ENCODE measurements at places on chromosomes 4 and X.

DNA sequence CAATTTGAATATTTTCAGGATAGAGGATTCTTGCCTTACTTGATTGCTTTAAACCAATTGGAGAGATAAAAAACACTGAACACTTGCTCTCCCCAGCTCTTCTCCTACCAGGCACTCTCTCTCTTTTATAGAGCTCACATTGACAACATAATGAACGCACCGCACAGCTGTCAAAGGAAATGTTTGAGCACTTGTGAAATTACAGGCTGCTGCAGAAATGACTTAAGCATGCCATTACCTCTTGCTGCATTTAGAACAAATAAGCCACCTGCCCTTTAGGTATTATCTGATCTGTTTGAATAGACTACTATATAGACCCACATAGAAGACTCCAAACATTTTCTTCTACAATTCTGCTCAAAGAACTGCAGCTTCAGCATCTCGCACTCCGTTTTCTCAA, 227.7 kb downstream of the C4orf33 start:
- no peak for DNase-seq

DNA sequence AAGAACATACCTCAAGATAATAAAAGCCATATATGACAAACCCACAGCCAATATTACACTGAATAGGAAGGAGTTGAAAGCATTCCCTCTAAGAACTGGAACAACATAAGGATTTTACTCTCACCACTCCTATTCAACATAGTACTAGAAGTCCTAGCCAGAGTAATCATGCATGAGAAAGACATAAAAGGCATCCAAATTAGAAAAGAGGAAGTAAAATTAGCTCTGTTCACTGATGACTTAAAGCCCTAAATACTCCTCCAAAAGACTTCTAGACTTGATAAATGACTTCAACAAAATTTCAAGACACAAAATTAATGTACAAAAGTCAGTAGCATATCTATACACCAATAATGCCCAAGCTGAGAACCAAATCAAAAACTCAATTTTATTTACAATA, 235.7 kb downstream of the NKX6-1 start:
- DNase-seq: no peak

- no peak for DNase-seq
Measured at GRCh38 chr4:83390944-83391343, 56.3 kb upstream of the HPSE start.

GRCh38 chrX:104400387-104400786, 145.7 kb upstream of the ESX1 start:
- DNase-seq: no peak

DNA sequence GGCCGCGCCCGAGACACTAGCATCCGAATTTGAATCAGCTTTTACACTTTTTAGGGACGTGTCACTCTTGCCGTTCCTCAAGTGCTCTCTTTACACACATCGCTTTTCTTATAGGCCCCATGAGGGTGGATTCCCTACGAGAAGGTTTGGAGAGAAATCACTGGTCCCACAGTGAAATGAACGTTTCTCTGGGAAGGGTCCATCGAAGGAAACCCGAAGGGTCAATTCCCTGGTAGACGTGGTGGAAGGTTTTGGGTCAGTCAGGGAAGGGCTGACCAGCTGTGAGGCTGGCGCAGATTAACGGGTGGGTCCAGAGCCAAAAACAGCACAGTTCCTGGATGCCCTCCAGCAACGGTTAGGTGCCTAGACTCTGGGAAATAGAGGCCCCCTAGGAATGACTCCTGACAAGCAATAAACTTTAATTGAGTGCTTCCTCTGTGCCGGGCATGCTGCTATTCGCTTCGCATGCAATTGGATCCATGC, 35.9 kb downstream of the ETDC start:
- DNase-seq: no peak

DNA sequence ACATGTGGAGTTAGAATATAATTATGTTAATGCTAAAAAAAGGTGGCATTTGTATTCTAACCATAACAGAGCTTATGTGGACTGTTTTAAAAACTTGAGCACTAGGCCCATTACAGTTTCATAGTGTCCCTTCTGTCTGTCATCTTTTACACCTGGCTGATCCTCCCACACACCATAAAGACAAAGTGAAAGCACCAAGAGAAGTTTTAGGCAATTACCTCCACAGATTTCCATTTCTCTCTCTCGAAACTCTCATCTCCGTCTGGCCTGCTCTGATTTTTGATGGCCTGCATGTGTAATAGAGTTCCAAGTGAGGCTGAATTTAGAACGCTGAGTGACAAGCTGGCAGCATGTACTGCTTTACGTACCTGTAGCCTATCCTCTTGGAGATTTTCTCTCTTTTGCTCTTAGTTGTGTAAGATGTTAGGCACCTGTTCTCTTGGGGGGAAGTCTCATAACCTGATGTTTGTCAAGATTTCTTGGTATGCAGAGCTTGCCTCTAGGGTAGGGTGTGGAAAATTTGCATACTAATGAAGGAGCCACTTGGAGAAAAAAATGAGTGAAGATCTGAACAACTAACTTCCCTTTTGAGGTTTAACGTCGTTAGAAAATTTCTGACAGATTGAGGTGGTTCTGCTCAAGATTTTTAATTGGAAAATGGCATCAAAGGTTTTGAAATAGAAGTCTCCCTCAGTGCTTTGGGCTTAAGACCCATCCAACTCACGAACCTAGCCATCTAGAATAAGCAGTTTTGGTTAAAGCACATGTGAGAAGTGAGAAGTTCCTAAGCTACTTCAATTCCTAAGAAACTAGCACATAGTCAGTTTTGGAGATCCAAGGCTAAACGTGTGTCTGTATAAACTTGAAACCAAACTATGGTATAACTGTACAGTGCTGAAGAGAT, 57.6 kb upstream of the RAP1GDS1 start:
- no peak for DNase-seq

DNA sequence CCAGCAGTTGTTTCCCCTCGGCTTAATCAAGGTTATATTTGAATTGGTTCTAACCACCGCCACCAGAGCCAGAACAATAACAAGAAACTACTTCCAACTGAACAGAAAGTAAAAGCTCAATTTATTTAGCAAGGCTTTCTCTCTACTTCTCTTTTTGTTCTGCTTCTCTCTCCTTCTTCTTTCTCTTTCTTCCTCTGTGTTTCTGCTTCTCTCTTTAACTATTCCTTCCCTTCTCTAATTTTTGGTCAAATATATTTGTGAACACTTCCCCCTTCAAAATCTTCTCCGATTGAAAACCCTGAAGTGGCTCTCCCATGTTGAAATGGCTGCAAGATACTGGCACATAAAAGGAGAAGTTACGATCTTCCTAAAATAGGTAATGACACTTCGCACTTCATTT, 1195.9 kb upstream of the PRKX start:
- DNase-seq: no peak

DNA sequence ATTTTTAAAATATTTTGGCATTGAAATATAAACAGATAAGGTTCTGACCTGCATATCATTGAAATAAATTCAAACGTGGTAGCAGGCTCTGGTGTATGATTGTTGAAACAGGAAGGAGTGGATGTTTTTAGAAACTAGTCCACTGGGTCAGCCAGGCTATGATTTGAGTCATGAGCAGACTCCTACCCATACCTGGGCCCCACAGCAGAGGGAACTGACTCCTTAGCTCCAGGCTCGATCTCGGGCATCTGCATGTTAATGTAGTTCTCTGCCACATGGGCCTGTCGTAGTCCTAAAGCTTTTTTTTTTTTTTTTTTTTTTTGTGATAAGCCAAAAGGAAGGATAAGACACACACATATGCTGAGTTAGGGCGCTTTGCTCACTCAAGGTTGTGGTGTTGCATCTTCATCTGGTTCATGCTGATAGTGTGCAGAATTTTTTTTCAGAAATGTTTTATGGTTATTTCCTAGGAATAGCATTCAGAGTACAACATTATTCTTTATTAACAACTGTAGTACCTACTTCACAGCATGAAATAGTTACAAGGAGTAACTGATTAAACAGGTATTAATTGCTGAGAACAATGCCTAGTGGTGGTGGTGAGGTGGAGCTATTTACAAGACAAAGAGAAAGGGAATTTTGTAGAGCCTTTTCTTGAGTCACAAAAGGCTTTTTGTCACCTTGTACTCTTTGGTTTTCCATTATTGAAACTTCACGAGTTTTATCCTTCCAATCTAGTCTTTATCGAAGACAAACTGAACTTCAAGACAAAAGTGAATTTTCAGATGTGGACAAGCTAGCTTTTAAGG, 27.3 kb downstream of the OFD1 start:
- no peak for DNase-seq

DNA sequence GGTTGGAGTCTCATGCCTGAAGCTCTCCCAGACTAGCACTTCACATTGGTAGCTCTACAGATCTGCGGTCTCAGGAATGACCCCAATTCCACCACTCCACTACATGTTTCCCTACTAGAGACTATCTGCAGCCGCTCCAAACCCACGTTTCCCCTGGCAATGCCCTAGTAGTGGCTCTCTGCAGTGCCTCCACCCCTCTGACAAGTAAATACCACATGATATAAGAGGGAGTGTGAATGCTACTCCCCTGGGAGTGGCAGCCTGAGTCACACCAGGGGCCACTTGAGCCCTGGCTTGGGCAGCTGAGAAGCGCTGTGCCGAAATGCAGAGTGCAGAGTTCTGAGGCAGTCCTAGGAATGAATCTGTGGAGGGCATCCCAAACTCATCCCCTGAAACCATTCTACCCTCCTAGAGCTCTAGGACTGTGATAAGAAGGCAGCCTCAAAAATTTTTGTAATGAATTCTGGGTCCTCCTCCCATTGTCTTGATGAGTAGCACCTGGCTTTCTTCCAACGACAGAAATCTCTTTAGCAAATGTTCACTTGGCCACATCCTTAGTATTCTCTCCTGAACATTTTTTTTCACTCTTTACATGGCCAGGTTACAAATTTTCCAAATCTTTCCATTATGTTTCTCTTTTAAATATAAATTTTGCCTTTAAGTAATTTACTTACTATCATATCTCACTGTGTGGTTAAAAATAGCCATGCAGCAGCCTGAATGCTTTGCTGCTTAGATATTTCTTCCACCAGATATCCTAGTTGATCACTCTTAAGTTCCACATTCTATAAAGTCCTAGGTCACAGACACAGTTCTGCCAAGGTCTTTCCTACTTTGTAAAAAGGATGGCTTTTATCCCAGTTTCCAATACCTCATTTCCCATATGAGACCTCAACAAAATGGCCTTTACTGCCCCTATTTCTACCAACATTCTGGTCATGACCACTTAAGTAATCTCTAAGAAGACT, 160.2 kb upstream of the CPEB2 start:
- DNase-seq: no peak

DNA sequence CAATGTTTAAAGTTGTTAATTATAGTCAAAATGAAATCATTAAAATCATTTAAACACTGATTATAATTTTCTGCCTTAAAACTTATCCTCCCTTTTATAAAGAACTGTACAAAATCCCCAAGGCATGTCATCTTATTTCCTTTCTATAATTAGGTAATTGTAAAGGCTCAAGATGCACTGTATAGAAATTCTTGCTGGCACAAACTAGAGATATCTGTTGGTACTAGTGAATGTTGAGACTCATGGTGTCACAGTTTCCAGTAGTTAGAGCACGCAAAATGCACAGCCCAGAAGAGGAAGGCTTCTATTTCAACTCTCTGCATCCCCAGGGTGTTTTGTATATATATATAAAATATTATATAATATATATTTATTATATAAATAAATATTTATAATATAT, 22.7 kb upstream of the PLA2G12A start:
- DNase-seq: no peak

All from DND-41 (cell line).